ENCODE measurements at places on chromosomes 16 and 17.

- no peak for DNase-seq
These were observed 6.7 kb downstream of the CEP295NL start for GRCh38 chr17:78896091-78896833.

DNA sequence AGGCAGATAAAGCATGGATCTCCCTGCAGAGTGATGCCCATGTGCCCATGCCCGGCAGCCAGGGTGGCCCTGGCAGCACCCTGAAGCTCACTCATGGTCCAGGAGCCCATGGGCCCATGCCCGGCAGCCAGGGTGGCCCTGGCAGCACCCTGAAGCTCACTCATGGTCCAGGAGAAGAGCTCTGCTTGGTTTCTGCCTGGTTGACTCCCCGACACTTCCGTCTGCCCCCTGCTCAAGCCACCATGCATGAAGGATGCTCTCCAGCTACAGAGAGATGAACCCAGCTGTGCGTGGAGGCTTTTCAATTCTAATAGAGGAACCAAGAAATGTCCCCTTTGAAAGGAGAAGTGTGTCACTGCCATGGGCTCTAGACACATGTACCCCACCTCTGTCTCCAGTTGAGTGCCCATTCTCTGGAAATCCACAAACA is 8.7 kb downstream of the CCL17 start:
- no peak for DNase-seq

GRCh38 chr17:57946798-57947358 is 8.3 kb downstream of the CUEDC1 start:
- no peak for DNase-seq

GRCh38 chr16:53756275-53756996 is 52.5 kb downstream of the FTO start:
- DNase-seq, result no peak

DNA sequence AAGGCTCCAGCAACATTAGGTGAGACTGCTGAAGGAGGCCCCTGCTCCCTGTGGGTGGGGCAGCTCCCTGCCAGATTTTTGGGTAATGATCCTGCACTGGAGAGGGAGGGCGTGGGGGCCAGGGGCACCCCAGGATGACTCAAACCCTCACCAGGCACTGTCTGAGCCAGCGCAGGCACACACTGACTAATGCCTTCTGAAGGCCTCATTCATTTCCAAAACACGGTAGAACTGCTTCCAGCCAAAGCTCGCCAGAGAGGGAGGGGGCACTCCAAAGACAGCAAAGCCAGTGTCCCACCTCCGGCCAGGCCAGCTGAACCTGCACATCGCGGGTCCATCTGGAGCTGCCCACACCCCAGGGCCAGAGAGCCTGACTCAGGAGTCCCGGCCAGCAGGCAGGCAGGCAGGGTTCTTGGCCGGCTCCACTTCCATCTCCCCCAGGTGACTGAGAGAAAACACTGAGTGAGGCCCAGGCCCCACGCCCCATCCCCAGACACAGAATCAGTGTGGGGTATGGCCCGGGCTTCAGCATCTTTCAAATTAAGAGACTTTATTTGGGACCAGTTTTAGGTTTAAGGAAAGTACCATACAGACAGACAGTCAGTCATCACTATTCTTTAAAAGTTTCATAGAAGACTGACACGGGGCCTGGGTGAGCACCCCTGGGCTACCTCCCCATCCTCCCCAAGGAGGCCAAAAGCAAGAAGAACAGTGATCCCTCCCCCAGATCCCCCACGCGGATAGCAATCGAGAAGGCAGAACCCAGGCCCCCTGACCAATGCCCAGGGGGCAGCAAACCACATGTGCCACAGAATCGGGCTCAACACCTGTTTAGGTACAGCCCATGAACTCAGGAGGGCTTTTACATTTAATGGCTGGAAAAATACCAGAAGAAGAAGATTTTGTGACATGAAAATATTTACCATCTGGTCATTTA is 2.3 kb downstream of the PIEZO1 start:
- no peak for DNase-seq

Measured in right hindlimb (tissue), 1 donor.